ENCODE measurements at places on chromosomes 11 and 22.

DNA sequence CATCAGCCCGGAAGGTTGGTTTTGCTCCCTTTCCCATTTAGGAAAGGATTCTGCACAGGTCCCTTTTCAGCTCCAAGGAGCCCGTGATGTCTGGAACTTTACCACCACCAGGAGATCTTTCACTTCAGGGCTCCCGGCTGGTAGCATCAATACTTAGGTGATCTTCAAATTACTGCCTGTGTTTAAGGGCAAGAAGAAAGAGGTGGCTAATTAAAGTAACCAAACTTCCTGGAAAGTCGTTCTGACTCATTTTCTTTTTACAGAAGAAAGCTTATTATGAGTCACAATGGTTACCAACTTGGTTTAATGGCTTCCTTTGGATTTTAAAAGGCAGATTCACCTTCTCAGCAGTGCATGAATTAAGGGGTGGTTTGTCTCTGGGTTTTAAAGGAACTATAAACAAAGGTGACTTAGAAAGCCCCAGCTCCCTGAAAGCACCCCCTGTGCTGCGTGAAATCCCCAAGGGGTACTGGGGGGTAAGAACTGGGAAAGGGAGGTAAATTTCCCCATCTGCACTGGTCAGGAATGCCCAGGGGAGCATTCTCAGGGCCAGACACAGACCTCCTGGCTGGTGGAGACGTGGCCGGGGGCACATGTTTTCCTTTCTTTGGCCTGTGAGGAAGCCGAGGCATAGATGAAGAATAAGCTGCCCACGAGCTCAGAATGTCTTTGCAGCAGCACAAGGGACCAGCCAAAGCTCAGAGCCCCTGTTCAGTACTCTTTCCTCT is 8.8 kb downstream of the POU2F3 start:
- no peak for DNase-seq

DNA sequence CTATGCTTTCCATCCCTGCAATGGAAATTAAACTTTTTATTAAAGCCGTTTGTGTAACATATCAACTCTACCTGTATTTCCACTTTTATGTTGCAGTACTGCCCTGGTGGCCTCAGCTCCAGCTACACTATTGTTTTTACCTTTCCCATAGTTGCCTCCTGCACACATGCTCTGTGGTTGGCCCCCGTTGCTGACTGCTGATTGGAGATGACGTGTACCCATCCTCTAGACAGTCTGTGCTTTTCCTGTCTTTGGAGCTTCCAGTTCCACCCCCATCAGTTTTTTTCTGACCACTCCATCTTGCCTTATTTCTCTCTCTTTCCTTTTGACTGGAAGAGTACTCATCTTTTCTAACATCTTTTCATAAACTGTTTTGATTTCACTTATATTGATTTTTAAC is 123.8 kb downstream of the TEAD1 start:
- DNase-seq = no peak

DNA sequence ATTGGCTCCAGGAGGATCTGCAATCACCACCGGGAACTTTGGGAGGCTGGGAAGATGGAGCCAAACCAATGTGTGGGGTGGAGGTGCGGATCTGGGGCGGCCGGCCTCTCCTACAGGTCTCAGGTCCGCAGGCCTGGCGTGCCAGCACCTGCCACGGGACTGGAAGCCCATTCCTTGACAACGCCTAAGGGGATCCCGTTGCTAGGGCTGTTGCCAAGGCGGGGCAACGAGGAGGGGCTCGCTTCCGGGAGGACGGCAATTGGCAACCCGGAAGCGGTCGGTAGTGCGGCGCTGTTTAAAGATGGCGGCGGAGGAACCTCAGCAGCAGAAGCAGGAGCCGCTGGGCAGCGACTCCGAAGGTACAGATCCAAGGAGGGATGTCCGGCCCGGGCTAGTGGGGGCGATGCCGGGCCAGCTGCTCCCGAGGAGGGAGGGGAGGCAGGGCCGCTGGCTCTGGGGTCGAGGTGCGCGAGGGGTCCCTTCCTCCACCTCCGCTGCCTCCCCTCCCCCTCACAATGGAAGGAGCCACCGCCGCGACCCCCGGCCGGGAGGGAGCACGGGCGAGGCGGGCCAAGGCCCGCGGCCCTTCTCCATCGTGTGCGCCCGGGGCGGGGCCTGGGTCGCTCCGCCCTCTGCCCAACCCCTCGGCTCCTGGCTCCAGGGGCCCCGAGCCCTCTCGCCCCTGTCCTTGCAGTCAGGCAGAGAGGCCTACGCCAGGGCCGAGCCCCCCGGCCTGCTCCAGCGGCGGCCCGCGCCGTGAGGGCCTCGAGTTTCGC is at the start of gene OTUB1:
TSS of gene OTUB1 (plus strand) at position 283 of the 776 bp plus-strand sequence. CDS start at position 302, 19 bp downstream.
- DNase-seq = peak; percentile 91

DNA sequence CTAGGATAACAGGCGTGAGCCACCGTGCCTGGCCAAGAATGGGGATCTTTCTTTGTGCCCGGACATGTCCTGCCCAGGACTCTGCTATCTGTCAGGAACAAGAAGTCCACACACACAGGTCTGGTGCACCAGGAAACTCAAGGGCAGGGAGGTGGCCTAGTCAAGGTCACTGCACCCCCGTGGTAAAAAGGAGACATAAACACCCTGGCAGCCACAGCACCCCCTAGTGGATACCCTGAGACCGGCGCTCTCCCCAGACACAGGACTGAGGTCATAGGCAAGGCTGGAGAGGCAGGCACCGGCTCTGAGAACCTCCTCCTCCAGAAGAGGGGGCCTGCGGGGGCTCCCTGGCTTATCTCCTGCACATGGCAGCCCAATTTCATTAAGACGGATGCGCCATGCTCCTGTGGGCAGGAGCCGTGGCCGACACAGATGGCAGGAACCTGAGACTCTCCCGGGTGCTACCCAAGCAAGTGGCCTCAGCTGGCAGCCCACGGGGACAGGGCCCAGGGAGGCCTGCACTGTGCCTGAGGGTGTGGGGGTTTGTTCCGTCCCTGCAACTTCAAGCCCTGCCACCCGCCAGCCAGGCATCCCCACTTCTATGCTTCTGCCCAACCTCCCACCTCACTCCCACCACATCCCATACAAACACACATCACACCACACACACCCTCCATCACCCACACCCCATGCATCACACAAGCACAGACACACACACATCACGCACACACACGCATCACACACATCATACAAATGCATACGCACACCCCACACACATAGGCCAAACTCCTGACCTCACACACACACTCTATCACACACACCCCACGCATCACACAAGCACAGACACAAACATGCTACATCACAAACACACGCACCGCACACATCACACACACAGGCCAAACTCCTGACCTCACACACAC is 19.6 kb downstream of the MACROD1 start:
- no peak for DNase-seq

GRCh38 chr11:134352111-134352510 is 20.3 kb downstream of the GLB1L2 start:
- DNase-seq = no peak

DNA sequence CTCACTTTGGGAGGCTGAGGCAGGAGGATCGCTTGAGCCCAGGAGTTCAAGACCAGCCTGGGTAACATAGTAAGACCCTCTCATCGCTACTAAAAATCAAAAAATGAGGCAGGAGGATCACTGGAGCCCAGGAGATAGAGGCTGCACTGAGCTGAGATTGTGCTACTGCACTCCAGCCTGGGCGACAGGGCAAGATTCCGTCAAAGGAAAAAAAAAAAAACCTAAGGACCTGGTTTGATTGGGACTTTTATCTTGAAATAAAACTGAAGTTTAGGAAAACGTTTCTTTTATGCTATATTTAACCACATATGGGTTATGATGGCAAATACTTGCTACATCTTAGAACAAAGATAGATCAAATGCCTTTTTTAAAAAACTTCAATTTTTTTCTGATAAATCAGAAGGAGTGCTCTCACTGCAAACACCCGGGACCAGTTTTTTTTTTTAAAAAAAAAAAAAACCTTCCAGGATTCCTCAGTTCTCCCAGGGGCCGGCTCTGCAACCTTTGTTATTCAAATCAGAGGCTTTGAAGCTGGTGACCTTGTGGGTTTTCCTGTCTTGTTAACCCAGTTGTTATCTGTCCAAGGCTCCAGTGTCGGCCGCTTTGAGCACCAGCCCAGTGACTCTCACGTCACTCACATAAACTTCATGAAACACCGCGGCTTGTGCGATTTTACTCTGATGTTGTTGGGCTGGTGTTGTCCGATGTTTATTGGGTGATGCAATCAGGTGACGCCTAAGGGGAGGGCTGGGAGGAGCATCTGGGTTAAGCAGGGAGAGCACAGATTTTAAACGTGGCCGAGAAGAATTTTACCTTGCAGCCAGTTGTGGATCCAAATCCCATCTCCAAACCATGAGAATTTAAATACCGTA is 24.7 kb upstream of the SLC22A12 start:
- peak; percentile 66 for DNase-seq

GRCh38 chr11:67284811-67285540 is 4.1 kb upstream of the ANKRD13D start:
- no peak for DNase-seq

DNA sequence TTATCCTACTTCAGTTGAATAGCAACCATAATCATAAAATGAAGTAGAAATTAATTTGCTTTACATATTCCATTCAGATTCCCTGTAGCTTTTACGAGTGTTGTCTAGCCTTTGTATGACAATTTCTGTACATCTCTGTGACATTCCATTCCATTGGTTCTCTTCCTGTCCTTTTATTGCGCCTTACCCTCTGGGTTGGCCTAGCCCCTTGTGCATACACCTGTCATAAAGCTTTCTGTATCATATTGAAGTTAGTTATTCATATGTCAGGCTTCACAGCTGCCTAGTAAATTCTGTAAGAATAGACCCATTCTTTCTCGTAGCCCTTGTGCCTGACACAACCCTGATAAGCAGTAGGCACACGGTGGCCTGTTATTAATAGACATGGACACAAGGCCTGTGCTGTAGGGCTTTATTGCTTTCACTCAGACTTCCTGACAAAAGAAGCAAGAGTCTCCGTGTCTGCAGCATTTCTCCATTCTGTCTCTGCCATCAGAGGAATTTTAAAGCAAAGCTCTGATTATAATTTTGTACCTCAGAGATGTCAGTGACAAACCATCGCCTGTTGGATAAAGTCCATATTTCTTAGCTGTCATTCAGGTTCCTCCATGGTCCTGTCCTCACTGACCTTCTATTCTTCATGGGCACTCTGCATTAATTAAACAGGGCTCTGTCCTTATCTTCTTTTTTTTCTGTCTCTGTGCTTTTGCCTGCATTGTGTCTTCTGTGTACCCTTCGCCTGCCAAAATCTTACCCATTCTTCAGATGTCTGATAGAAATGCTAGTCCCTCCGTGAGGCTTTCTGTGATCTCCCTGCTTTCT is 49.4 kb downstream of the BID start:
- DNase-seq = no peak
